Endodermal cell (in vitro differentiated cells): ENCODE measurements at places on chromosomes 1 and 21. TPM values are rescaled to one million over a fixed set of nuclear protein-coding genes. Genes with fewer than 3 reads are reported as not detected.

DNA sequence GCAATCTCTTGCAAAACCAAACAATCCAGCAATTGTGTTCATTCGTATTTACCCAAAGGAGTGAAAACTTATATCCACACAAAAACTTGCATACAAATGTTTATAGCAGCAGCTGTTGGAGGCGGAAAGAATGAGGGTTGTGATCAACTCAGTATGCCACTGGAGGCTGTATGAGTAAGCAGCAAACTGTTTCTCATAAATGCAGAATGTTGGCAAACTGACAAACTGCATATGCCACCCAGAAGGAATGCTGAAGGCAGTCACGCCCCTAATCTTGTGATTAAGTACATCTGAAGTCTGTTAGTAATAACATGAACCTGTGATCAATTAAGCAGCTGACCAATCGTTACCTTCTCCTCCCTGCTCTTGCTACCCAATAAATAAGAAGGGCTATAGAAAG, 60.5 kb upstream of the CR2 start:
- DNase-seq: no peak
- no peak overlapping the region for H3K27ac ChIP-seq
- peaks cover 5% of the 10 kb centered on the region for H3K4me1 ChIP-seq
- no peak overlapping the region for H3K4me3 ChIP-seq

- no peak for DNase-seq
- no peaks in the 10 kb centered on the region for H3K4me1 ChIP-seq
- no peak overlapping the region for H3K4me3 ChIP-seq
- no peaks in the 10 kb centered on the region for H3K36me3 ChIP-seq
- H3K27me3 ChIP-seq: no peaks in the 10 kb centered on the region
- no peak overlapping the region for H3K27ac ChIP-seq
These were observed 54.8 kb downstream of the CTH start for GRCh38 chr1:70465911-70466310.

Gene TPTE
- not detected in 3 replicates for total RNA-seq

Gene FCER1G
- 0.61 and 0.68 TPM in 2 replicates for total RNA-seq

Gene SLAMF7
- not detected in 2 replicates for total RNA-seq

DNA sequence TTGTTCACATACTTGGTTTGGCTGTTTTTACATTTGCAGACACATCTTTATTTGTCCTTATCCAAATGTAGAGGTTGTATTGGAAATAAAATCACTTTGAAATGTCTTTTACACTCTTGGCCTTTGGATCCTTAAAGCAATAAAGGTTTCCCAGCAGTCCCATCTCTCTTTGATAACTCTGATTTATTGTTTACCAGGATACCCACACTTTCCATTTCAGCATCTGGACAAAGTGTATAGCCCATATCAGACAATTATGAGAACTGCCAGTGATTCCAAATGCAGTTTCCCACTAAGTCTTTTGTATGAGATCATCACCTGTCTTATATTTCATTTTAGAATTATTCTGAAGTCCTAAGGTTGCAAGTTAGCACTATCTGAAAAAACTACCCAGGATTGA, 114.7 kb downstream of the NEK7 start:
- H3K27me3 ChIP-seq: no peaks in the 10 kb centered on the region
- peaks cover 6% of the 10 kb centered on the region for H3K4me1 ChIP-seq
- no peak overlapping the region for H3K27ac ChIP-seq
- H3K4me3 ChIP-seq: no peak overlapping the region
- DNase-seq: no peak

- no peak overlapping the region for H3K4me3 ChIP-seq
- H3K36me3 ChIP-seq: no peaks in the 10 kb centered on the region
- H3K27me3 ChIP-seq: no peaks in the 10 kb centered on the region
- no peak overlapping the region for H3K27ac ChIP-seq
These were observed 55.7 kb upstream of the ACADM start for GRCh38 chr1:75668813-75669212.

Gene APCS
- total RNA-seq: not detected in 2 replicates

DNA sequence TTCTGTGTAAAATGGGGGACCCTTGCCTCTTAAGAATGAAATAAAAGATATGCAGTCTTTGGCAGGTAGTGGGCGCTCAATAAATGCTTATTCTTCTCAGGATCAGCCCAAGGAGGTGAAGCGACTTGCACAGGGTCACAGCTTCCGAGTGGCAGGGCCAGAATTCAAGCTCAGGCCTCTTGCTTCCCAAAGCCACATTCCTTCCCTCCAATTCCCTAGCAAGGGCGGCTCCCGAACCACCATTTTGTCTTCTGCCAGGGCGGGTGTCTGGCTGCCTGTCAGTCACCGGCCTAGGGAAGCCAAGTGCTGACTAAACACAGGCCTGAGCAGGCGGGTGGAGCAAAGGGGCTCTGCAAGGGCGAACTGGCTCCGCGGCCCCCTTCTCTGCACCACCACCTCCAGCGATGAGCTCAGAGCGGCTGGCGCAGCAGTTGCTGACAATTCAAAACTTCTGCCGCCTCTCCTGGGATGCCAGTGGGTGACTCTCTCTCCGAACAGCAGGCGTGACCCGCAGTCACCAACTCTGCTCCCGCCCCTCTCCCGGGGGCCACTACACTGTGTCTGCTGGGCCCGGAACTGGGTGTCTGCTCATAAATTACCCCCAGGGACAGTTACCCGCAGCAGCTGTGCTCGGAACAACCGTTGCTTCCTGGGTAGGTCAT, 10.8 kb downstream of the GPR3 start:
- peak overlapping the region; percentile 9 for H3K27ac ChIP-seq
- no peaks in the 10 kb centered on the region for H3K27me3 ChIP-seq
- peaks cover 12% of the 10 kb centered on the region for H3K36me3 ChIP-seq
- peak; percentile 85 for DNase-seq
- peaks cover 24% of the 10 kb centered on the region for H3K4me1 ChIP-seq

- H3K27me3 ChIP-seq: no peaks in the 10 kb centered on the region
- peaks cover 3% of the 10 kb centered on the region for H3K4me1 ChIP-seq
- peak overlapping the region; percentile 72 for H3K4me3 ChIP-seq
- H3K36me3 ChIP-seq: peaks cover 36% of the 10 kb centered on the region
- DNase-seq: peak; percentile 60
These were observed 442 bp upstream of the RUSC1 start for GRCh38 chr1:155320252-155320651.

DNA sequence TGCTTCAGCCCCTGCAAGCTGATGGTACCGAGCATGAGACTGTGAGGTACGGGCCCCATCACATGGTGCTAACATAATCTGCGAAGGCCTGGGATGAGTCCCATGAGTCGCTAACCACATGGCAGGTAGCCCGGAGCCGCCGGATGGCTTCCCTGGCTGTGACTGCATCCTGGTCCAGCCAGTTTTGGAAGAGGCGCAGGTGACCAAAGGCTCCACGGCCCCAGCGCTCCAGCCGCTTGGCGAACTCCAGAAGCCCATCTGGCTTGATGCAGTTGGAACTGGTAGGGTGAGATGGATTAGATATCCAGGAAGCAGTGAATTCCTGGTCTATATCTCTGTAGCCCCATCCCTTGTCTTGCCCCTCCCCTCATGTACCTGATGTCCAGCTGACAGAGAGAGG, 24.6 kb downstream of the LRRC41 start:
- no peaks in the 10 kb centered on the region for H3K27me3 ChIP-seq
- no peaks in the 10 kb centered on the region for H3K4me1 ChIP-seq
- DNase-seq: no peak

DNA sequence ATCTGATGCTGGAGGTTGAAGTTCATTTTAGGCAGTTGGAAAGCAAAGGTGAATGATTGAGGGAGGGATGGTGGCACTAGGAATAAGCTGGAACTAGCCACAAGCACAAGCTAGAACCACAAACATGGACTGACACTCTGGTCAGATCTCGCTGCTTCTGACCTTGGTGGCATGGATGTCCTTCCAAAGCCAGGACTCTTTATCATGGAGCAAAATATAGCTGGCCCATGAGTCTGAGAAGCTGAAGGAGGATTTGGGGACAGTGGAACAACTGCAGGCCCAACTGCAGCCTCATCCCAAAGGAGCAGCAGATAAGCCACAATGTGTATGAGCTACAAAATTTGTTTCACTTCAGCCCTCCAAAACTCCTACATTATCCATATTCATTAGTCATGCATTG, 35.5 kb downstream of the SRSF11 start:
- H3K4me1 ChIP-seq: no peaks in the 10 kb centered on the region
- H3K36me3 ChIP-seq: peaks cover 15% of the 10 kb centered on the region
- no peaks in the 10 kb centered on the region for H3K27me3 ChIP-seq
- no peak for DNase-seq
- H3K4me3 ChIP-seq: no peak overlapping the region
- no peak overlapping the region for H3K27ac ChIP-seq

Gene TEKT2
- 5.3 and 5.6 TPM in 2 replicates for total RNA-seq

- peaks cover 4% of the 10 kb centered on the region for H3K4me1 ChIP-seq
- H3K27me3 ChIP-seq: no peaks in the 10 kb centered on the region
- no peaks in the 10 kb centered on the region for H3K36me3 ChIP-seq
- no peak for DNase-seq
These were observed 210.7 kb upstream of the PTBP2 start for GRCh38 chr1:96510911-96511310.

Gene S100A3
- total RNA-seq: not detected in 3 replicates

DNA sequence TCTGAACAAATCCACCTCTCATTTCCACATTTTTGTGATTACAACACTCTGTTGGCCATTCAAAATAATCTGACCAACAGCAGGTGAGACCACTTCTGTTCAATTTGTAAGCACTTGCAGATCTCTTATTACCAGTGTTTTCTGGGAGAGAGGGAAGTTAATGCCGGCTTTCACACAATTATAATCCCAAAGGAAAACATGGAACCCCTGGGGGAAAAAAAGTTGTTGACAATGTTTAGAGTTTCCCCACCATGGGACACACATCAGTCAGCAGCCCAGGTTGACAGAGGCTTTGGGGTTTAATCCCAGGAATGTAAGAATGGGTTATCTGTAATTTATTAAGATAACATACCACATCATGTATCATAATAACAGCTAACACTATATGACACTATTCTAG, 68.4 kb upstream of the TNFSF4 start:
- no peaks in the 10 kb centered on the region for H3K36me3 ChIP-seq
- DNase-seq: no peak
- no peaks in the 10 kb centered on the region for H3K27me3 ChIP-seq
- peaks cover 11% of the 10 kb centered on the region for H3K4me1 ChIP-seq

Gene ITLN1
- total RNA-seq: 0.20 and 0.22 TPM in 2 replicates

Gene C1QA
- total RNA-seq: not detected in 2 replicates

- H3K27me3 ChIP-seq: no peaks in the 10 kb centered on the region
- no peak overlapping the region for H3K27ac ChIP-seq
- H3K4me3 ChIP-seq: no peak overlapping the region
- no peaks in the 10 kb centered on the region for H3K36me3 ChIP-seq
- no peak for DNase-seq
These were observed 12.1 kb upstream of the SLC45A3 start for GRCh38 chr1:205692423-205692822.

DNA sequence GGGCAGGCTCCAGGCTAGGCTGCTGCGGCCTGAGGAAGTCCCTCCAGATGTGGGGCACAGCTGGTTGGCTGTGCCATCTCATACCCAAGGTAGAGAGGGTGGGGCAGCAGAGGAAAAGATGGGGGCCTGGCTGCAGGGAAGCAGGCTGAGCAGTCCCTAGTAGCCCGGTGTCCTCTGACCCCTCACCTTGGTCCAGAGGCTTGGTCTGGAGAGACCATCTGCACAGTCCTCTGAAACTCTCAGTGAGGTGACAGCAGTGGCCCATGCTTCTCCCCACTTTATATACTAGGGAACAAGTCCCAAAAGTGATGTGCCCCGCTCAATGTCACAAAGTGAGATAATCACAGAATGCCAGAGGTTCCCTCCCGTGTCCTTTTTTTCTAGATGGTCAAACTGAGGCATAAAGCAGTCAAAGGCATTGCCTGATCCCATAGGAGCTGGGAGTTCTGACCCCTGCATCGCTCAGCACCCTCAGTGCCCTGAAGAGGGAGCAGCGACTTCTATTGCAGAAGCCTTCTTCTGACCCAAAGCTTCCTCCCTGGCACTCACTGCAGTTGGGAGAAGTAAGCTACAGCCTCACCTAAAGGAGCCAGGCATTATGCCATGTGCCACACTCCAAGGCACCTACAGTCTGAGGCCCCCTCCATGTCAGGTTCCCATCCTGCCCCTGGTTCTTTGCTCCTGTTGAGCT, 45.5 kb downstream of the TRABD2B start:
- H3K27me3 ChIP-seq: no peaks in the 10 kb centered on the region
- H3K4me1 ChIP-seq: peaks cover 16% of the 10 kb centered on the region
- H3K36me3 ChIP-seq: peaks cover 12% of the 10 kb centered on the region
- peak; percentile 72 for DNase-seq
- H3K27ac ChIP-seq: no peak overlapping the region
- no peak overlapping the region for H3K4me3 ChIP-seq

- no peak for DNase-seq
- no peak overlapping the region for H3K27ac ChIP-seq
- H3K36me3 ChIP-seq: no peaks in the 10 kb centered on the region
- H3K4me3 ChIP-seq: no peak overlapping the region
- no peaks in the 10 kb centered on the region for H3K27me3 ChIP-seq
- no peaks in the 10 kb centered on the region for H3K4me1 ChIP-seq
These were observed 8.3 kb downstream of the PADI1 start for GRCh38 chr1:17213148-17213781.

- H3K4me1 ChIP-seq: no peaks in the 10 kb centered on the region
- peak; percentile 88 for DNase-seq
- H3K27ac ChIP-seq: no peak within 1 kb of the TSS
- H3K27me3 ChIP-seq: no peaks in the 10 kb centered on the region
These were observed at the start of gene IL10RB for GRCh38 chr21:33266050-33266788. Gene IL10RB, plus strand, starts transcription at chr21:33266367. Its CDS starts 99 bp downstream, at chr21:33266466.

GRCh38 chr1:41662061-41662764, 177.7 kb upstream of the EDN2 start:
- no peak overlapping the region for H3K27ac ChIP-seq
- peak overlapping the region; percentile 77 for H3K4me3 ChIP-seq
- peak; percentile 86 for DNase-seq
- no peaks in the 10 kb centered on the region for H3K36me3 ChIP-seq
- peaks cover 26% of the 10 kb centered on the region for H3K27me3 ChIP-seq

DNA sequence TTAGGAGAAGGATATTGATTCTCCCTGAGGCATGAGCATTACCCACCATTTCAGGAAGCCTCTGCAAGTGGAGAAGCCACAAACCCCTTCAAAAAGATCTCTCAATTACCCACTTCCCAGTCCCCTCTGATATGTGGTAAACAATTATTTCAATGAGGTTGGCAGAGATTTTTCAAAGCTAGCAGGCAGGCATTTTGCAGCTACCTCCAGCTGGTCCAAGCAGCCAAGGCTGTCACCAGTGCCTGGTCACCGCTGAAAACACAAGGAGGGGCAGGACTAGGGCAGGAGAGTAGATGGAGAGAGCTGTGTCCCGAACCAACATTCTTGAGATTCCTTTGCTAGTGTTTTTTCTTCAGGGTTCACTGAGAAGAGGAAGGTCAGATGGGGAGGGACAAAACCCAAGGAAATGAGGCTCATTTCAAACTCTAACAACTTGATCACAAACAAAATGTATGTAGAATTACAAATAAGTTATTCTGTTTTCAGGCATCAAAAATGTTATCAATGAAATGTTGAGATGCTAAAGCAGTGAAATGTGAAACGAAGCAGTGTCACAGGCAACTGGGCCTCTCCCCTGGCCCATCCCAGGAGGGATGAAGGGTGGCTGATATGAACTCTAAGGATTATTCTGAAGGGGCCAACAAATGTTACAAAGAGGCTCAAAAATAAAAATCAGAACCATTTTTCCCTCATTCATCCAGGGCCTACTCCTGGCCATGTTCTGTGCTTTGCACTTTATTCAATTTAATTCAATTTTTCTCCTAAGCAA, 22.3 kb downstream of the APP start:
- peak overlapping the region; percentile 10 for H3K4me3 ChIP-seq
- peaks cover 16% of the 10 kb centered on the region for H3K4me1 ChIP-seq
- H3K36me3 ChIP-seq: peaks cover 57% of the 10 kb centered on the region
- no peaks in the 10 kb centered on the region for H3K27me3 ChIP-seq
- H3K27ac ChIP-seq: peak overlapping the region; percentile 68
- DNase-seq: peak; percentile 81
